ENCODE measurements at places on chromosomes 1 and 21.

DNA sequence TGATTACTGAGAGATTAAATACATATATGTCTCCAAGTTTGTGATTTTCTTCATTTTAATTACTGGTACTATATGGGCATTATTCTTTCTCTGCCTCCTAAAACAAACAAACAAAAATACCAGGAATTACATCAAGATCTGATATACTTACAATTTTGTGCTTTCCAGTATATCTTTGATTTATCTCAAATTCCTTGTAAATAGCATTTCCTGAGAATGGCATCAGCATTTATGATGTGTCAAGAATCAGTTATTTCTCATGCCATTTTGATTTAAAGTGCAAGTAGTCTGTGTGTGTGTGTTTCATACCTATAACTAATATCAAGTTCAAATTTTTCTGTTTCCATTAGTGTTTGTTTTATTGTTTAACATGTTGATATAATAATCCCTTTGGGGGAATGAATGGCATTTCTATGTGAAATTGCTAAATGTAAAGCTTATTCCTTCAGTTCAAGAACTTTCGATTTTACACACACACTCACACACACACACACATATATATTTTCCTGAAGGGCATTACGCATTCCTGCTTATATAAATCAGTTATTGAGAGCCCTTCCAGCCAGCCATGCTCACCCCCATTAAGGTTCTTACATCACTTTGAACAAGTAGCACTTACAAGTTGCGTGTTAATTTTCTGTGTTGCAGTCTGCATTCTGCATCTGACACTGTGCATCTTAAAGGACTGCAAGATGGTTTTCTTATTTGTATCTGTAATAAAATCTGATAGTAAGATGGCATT lies 102.7 kb downstream of the NEK7 start:
- no peak for DNase-seq

DNA sequence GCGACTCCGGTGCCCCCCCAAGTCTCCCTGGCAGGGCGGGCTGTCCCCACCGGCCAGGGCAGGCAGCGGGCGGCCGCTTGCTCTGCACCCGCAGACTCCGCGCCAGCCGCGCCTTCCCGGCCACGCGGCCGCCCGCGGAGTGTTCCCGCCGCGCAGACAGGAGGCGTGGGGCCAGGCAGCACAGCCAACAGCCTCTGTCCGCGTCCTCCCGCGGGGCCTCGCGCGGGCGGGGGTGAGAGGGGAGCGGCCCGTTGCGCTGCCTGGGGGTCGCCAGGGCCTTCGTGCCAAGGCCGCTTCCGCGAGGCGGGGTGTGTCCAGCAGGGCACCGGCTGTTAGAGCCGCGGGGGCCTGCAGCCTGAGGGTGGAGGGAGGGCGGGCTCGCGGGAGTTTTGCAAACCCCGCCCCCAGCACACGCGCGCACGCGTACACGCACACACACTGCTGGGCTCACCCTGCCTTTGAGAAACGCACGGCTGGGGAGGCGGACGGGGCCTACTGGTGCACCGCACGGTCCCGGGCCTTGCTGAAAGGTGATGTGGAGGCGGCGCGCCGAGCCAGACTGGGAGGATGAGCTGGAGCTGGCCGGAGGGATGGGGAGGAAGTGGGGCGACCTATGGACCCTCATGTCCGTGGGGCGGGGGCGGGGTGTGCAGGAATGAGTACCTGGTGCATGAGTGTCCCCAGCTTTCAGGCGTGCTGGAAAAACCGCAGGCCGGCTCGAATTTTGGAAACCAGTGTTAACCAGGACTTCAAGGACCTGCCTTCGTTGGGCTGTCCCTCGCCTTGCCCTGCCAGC lies 41.5 kb downstream of the KIAA1614 start:
- peak; percentile 74 for DNase-seq

- DNase-seq: no peak
These were observed 13.6 kb downstream of the C1orf52 start for GRCh38 chr1:85245891-85246290.

GRCh38 chr1:61504852-61505390 lies 220.0 kb downstream of the TM2D1 start:
- no peak for DNase-seq

- DNase-seq: no peak
These were observed 92.7 kb downstream of the RGS2 start for GRCh38 chr1:192901500-192901899.

DNA sequence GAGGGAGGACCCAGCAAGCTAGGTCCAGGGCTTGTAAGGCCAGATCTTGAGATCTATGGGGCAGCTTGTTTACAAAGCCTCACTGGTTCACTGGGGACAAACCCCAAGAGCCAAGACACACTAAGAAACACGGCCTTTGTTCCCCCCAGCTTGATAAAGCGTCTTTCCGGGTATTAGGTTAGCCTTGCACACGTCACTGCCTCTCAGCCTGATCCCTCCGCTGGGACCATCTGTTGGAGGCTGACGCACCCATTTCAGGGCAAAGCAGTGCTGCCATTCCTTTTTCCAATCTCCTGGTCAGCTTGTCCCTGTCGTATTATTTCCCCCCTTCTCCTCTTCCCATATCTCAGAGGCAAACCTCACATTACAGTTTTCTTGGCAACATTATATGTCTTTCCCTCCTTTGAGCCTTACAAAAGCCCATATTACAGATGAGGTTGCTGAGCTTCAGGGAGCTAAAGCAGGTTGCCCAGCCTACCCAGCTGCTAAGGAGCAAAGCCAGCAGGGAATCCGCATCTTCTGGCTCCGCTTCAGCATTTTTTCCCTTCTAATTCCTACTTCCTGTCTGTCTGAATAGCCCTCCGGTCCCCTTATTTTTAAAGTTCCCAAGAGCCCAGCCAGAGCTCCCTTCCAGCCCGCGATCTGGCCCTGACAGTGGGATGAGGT lies 4.1 kb downstream of the HEYL start:
- no peak for DNase-seq

GRCh38 chr21:31348188-31348587 lies 4.1 kb upstream of the TIAM1 start:
- DNase-seq: no peak

DNA sequence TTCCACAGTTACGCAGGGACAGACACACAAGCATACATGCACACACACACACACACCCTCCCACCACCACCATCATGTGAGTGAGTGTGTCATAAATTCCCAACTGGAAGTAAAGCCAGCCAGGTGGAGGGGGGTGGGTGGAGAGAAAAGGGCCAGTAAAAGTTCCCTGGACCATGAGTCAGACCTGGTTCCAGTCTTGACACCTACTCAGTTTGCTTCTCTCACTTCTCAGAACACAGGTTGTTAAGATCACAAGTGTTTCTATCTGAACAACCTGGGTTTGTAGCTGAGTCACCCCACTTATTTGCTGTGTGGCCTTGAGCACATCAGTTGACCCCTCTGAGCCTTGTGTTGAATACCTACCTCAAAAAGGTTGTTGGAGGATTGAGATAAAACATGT lies 9.6 kb downstream of the EPHA10 start:
- no peak for DNase-seq

- no peak for DNase-seq
These were observed 2.1 kb upstream of the PLA2G2E start for GRCh38 chr1:19925342-19926070.

DNA sequence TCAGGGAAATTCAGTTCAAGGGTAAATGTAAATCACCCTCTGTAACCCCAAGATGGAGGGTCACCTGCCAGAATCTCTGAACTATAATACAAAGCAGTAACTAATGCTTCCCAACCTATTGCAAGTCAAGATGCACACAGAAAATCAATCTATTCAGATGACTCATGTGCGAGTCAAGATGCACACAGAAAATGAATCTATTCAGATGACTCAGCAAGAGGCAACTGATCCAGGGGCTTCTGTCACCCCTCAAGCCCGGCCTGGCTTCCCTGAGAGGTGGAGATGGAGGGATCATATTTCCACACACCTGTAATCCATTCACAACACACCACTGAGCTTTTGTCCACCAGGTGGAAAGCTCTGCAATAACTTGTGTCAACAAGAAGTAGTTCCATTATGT lies 17.4 kb upstream of the HIVEP3 start:
- no peak for DNase-seq

GRCh38 chr1:211876851-211877590 lies 46.5 kb upstream of the LPGAT1 start:
- DNase-seq: no peak

GRCh38 chr1:206832352-206832880 lies 33.0 kb upstream of the IL20 start:
- no peak for DNase-seq

GRCh38 chr1:244205171-244205570 lies 154.1 kb downstream of the ZBTB18 start:
- DNase-seq: no peak

- no peak for DNase-seq
These were observed 575 bp downstream of the TRIM67 start for GRCh38 chr1:231162297-231162969.

- DNase-seq: no peak
These were observed 45.0 kb downstream of the NGF start for GRCh38 chr1:115293006-115293405.

DNA sequence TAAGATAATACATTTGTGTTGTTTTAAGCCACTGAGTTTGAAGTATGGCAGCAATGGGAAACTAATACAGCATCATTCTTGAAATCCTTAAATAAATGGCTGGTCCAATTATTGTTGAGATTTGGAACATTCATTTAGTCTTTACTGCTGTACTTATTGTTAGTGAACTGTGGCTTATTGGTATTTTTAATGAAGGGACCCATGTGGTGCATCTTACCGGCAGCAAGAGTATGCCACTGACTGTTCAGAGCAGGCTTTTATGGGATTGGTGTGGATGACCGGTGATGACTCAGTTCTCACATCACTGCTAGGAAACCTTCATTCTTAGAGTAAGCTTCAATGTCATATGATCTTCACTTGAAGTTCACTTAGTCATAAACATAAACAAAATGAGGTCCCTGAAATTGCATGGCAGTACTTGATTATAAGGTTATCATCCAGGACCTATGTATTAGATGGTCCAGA lies 31.5 kb downstream of the PRKAA2 start:
- no peak for DNase-seq

DNA sequence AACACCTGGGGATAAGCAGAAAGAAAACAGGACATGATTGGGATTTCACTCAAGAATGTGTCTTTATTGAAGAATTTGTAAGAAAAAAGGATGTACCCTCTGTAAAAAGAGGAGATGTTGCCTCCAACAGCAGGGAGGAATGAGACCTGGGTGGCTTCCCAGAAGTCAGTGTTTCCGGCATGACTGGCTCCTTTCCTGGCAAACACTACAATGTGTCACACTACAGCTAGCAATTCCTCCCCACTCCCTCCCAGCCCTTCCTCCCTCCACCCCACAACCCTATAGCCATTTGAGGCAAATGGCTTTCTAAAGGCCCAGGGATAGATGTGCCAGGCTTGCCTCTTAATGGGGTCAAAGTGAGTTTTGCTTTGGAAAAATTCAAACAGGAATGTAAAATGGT lies 11.5 kb upstream of the COL8A2 start:
- no peak for DNase-seq

Measured in left lobe of liver (tissue), 2 donors.